Breast epithelium (tissue), 4 donors: ENCODE measurements at places on chromosomes 3 and 15.

GRCh38 chr15:68091743-68092142 lies 37.6 kb downstream of the PIAS1 start:
- H3K27me3 ChIP-seq = no peaks in the 10 kb centered on the region
- no peak overlapping the region for H3K4me3 ChIP-seq

- no peak overlapping the region for H3K27ac ChIP-seq
- no peaks in the 10 kb centered on the region for H3K27me3 ChIP-seq
- no peaks in the 10 kb centered on the region for H3K36me3 ChIP-seq
- no peak for DNase-seq
- H3K4me3 ChIP-seq = no peak overlapping the region
Measured at GRCh38 chr3:102233881-102234280, 200.9 kb upstream of the ZPLD1 start.

DNA sequence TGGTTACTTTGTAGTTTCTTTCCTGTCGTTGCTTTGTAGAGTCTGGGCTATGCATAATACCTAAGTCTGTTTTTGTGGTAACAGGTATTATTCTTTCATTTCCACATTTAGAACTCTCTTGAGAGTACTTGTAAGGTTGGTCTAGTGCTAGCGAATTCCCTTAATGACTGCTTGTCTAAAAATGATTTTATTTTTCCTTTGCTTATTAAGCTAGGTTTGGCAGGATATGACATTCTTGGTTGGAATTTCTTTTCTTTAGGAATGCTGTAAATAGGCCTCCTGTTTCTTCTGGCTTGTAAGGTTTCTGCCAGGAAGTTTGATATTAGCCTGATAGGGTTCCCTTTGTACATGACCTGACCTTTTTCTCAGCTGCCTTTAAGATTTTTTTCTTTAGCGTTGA lies 70.1 kb upstream of the SGO1 start:
- H3K27me3 ChIP-seq = no peaks in the 10 kb centered on the region
- no peak overlapping the region for H3K4me3 ChIP-seq
- no peaks in the 10 kb centered on the region for H3K4me1 ChIP-seq
- H3K27ac ChIP-seq = no peak overlapping the region
- no peaks in the 10 kb centered on the region for H3K36me3 ChIP-seq
- DNase-seq = no peak

DNA sequence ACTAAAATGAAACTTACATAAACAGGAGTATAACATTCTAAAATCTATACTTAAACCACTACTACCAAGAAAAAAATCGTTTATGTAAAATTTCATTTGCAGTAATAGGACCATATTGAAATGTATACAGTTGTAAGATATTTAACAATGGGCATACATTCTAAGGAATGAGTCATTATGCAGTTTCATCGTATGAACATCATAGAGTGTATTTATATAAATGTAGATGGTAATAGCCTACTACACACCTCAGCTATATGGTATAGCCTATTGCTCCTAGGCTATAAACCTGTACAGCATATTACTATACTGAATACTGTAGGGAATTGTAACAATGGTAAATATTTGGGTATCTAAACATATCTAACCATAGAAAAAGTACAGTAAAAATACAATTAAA lies 79.5 kb downstream of the DPH6 start:
- no peaks in the 10 kb centered on the region for H3K27me3 ChIP-seq
- no peak overlapping the region for H3K27ac ChIP-seq

GRCh38 chr3:176208915-176209314 lies 988.4 kb downstream of the TBL1XR1 start:
- DNase-seq = no peak
- H3K4me1 ChIP-seq = no peaks in the 10 kb centered on the region
- H3K4me3 ChIP-seq = no peak overlapping the region
- no peaks in the 10 kb centered on the region for H3K36me3 ChIP-seq
- no peaks in the 10 kb centered on the region for H3K27me3 ChIP-seq

- no peak for DNase-seq
- no peaks in the 10 kb centered on the region for H3K36me3 ChIP-seq
- no peak overlapping the region for H3K27ac ChIP-seq
- no peaks in the 10 kb centered on the region for H3K4me1 ChIP-seq
- H3K27me3 ChIP-seq = no peaks in the 10 kb centered on the region
Measured at GRCh38 chr3:192005989-192006388, 545.0 kb downstream of the PYDC2 start.

DNA sequence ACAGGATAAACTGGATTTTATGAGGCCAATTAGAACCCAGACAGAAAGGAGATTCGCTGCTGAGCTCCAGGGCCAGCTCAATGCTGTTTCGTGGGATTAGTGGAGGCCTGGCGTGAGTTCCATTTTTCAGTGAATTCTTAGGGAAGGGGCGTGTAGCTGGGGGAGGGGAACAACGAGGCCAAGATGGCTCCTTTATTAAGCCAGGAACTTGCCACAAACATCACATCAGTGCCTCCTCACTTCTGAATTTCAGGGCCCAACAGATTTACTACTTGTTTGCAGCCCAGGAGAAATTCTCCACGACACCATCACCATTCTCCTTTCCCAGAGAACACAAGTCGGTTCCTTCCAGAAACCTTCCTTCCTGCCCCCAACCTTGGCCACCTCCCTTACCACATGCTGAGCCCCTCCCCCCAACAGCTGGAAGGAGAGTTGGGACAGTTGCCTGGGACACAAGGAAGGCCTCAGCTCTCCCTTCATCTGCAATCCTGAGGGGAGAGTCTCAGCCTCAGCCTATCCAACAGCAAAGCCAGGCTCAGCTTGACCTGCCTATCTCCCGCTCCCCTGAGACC lies 5.8 kb downstream of the IGDCC4 start:
- no peaks in the 10 kb centered on the region for H3K27me3 ChIP-seq
- DNase-seq = no peak
- H3K27ac ChIP-seq = peak overlapping the region; percentile 45
- no peaks in the 10 kb centered on the region for H3K36me3 ChIP-seq
- H3K4me1 ChIP-seq = peaks cover 6% of the 10 kb centered on the region

- no peaks in the 10 kb centered on the region for H3K4me1 ChIP-seq
- H3K4me3 ChIP-seq = peak overlapping the region; percentile 89
- H3K27ac ChIP-seq = peak overlapping the region; percentile 98
Measured at GRCh38 chr15:51830276-51830806, 888 bp downstream of the TMOD3 start.

DNA sequence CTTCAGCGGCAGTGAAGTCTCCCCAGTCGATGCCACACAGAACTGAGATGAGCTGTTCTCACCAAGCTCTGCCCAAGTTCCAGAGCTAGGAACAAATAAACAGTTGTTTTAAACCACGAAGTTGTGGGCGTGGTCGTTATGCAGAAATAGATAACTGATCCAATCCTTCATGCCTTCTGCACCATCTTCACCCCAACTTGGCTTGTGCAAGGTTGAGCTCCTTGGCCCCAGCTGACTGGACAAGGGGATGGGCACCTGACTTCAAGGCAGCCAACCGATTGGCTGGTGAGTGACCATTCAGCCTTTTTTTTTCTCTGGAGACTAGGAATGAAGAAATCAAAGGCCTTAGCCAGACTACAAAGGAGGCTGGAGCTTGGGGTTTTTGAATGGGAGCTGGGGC lies 23.9 kb downstream of the LINGO1 start:
- H3K27me3 ChIP-seq = no peaks in the 10 kb centered on the region
- no peak overlapping the region for H3K4me3 ChIP-seq
- H3K27ac ChIP-seq = peak overlapping the region; percentile 38
- no peaks in the 10 kb centered on the region for H3K36me3 ChIP-seq
- no peaks in the 10 kb centered on the region for H3K4me1 ChIP-seq
- no peak for DNase-seq

DNA sequence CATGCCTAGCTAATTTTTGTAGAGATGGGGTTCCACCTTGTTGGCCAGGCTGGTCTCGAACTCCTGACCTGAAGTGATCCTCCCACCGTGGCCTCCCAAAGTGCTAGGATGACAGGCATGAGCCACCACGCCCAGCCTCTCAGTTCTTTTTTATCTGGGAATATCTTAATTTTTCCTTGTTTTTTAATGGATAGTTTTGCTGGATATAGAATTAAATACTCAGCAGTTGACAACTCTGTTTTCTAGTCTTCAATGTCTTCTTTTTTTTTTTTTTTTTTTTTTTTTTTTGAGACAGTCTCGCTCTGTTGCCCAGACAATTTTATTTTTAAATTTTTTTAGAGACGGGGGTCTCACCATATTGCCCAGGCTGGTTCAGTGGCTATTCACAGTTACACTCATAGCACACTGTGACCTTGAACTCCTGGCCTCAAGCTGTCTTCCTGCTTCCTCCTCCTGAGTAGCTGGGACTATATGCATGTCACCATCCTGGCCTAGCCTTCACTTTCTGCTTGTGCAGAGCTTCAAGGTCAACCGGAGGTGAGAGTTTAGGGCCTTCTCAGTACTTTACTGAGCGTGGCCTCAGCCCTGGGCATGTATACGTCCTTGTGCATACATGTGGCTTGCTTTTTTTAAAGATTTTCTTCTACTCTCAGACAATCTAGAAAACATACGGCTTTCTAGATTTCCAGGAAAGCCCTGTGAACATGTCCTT lies 120.5 kb downstream of the ZNF609 start:
- no peak overlapping the region for H3K4me3 ChIP-seq
- H3K4me1 ChIP-seq = no peaks in the 10 kb centered on the region
- DNase-seq = no peak
- no peaks in the 10 kb centered on the region for H3K27me3 ChIP-seq

- no peaks in the 10 kb centered on the region for H3K27me3 ChIP-seq
- H3K27ac ChIP-seq = peak overlapping the region; percentile 90
- peak overlapping the region; percentile 81 for H3K4me3 ChIP-seq
- H3K4me1 ChIP-seq = no peaks in the 10 kb centered on the region
- DNase-seq = no peak
Measured at GRCh38 chr15:82951472-82952157, 905 bp downstream of the HOMER2 start.

- H3K27ac ChIP-seq = peak overlapping the region; percentile 25
- no peaks in the 10 kb centered on the region for H3K4me1 ChIP-seq
- no peaks in the 10 kb centered on the region for H3K27me3 ChIP-seq
- H3K36me3 ChIP-seq = no peaks in the 10 kb centered on the region
- H3K4me3 ChIP-seq = peak overlapping the region; percentile 57
- no peak for DNase-seq
Measured at GRCh38 chr3:184380185-184380626, 352 bp downstream of the CHRD start.

DNA sequence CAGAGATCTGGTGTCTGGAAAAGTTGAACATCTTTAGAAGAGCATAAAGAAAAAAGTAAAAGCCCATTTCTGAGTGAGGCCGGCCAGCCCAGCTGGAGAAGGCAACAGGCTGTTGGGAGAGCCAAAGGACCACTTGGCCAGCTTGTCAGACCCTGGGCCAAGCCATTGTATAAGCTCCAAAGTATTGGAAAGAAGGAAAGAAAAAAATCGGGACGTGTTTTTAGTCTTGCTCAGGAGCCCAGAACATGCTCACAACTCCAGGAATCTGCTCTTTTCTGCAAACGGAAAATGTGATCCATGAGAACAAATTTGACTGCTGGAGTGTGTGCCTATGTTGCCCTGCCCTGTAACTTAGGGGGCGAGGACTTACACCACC lies 10.4 kb upstream of the CLPX start:
- no peaks in the 10 kb centered on the region for H3K36me3 ChIP-seq
- H3K4me3 ChIP-seq = no peak overlapping the region
- H3K27me3 ChIP-seq = no peaks in the 10 kb centered on the region
- peak overlapping the region; percentile 80 for H3K27ac ChIP-seq

DNA sequence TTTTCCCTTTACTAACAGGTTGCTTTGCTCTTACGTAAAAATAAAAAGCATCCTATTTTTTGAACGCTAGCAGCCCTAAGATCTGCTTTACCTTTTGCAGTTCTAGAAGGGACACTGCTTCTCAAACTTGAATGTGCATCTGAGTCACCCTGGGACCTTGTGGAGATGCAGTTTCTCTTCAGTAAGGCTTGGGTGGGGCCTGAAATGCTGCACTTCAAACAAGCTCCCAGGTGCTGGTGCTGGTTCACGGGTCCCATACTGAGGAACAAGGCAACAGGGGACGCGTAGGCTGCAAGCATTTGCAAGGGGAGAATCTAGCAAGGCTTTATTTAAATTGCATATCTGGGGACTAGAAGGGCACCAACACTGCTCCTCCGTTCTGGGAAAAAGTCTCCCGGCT lies 30.0 kb downstream of the MB21D2 start:
- no peak overlapping the region for H3K4me3 ChIP-seq
- H3K36me3 ChIP-seq = no peaks in the 10 kb centered on the region
- no peaks in the 10 kb centered on the region for H3K27me3 ChIP-seq
- no peaks in the 10 kb centered on the region for H3K4me1 ChIP-seq

DNA sequence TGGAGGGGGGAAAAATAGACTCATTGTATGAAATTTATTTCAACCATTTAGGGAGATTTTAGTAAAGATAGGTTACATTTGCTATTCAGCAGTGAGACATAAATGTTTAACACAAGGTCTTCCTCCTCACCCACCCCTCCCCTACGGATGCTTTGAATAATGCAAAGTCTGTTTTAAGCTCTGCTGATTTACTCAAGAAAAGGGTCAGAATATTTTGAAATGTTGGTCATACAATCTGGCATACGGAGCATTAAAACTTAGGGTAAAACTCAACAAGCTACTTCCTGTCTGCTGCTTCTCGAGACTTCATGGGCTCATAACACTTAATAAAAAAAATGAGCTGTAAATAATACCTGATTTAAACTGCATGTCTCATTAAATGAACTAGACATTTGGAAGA lies 156.3 kb downstream of the WNT5A start:
- no peaks in the 10 kb centered on the region for H3K4me1 ChIP-seq
- H3K36me3 ChIP-seq = no peaks in the 10 kb centered on the region
- no peak for DNase-seq
- no peak overlapping the region for H3K27ac ChIP-seq
- no peak overlapping the region for H3K4me3 ChIP-seq
- no peaks in the 10 kb centered on the region for H3K27me3 ChIP-seq

DNA sequence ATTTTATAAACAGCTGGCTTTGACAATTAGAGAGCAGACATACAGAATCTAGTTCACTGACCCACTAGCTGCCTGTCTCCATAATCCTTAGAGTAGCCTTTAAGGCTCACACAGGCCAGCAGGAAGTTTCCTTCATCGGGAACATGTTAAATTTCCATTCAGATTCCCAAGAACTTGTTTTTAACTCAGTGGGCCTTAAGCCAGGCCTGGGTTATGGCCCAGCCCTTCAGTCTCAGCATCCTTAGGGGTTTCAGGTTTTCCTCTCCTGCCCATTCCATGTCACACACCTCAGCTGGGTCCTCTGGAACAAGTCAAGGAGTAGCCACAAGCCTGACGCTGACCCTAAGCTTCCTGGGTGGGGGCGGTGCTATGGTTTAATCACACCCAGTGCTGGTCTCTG lies 15.0 kb downstream of the CDAN1 start:
- DNase-seq = no peak
- no peaks in the 10 kb centered on the region for H3K27me3 ChIP-seq
- no peaks in the 10 kb centered on the region for H3K4me1 ChIP-seq

DNA sequence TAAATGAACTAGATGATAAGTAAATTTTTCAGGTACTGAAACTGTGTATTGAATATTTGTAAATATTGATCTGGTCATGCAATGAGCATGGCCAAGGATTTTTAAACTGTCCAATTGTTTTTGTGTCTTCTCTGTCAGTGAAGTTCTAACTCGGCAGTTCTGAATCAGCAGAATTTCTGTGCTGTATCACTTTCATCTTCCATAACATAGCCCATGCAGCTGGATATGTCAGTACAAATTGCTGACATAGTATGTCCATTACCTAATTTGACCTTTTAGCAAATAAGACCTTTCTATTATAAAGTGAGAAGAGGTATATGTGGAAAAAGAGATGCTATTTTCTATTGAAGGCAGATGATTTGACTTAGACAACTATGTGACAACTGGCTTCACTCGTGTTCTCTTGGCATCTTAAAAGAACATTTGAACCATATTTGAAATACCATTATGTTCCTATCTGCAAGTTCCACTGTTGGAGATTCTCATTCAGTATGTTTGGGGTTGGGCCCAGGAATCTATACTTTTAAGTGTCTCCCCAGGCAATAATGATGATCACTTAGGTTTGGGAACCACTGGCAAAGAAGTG lies 90.4 kb downstream of the CMSS1 start:
- no peak overlapping the region for H3K27ac ChIP-seq
- no peaks in the 10 kb centered on the region for H3K36me3 ChIP-seq
- no peaks in the 10 kb centered on the region for H3K27me3 ChIP-seq
- H3K4me3 ChIP-seq = no peak overlapping the region
- no peak for DNase-seq
